A549 treated with Mapracorat at 1 μM for 4 hours (cell line): ENCODE measurements at places on chromosomes 6 and 20. TPM values are rescaled to one million over a fixed set of nuclear protein-coding genes. Genes with fewer than 3 reads are reported as not detected.

The GPANK1 gene
- 10.2 to 12.1 TPM (median 11.4 TPM) in 5 replicates for total RNA-seq

The HLA-DRA gene
- total RNA-seq, result not detected in 5 replicates

The CPXM1 gene
- not detected in 5 replicates for total RNA-seq

The BPI gene
- not detected in 5 replicates for total RNA-seq

The SGK2 gene
- 6.7 to 8.7 TPM (median 7.0 TPM) in 5 replicates for total RNA-seq
